NAMALWA (cell line): ENCODE measurements at places on chromosomes 3 and 15.

- DNase-seq: no peak
Measured at GRCh38 chr15:87287156-87287555, 969.4 kb downstream of the NTRK3 start.

DNA sequence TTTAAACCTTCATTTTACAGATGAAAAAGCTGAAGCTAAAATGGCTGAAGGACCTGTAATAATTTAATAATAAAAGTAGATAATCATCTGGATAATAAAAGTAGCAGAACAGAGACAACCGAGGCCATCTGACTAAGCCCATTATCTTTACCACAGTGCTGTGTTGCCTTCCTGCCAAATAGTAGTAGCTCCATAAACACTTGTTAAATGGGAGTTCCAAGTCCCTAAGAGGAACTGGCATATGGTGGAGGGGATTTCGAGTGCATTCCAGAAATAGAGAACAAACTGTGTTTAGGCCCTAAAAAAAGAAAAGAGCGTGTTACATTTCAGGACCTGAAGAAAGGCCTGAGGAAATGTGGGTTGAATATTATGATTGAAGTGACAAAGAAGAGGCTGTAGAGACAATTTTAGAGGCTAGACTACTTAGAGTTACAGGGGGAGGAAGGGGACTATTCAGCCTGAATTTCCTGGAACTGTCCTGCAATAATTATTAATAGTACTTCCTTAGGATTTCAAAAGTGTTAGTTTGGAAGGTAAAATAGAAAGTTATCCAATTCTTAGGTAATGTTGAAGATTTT lies 424.3 kb downstream of the ROBO2 start:
- no peak for DNase-seq

GRCh38 chr3:145411605-145412004 lies 749.4 kb downstream of the PLOD2 start:
- no peak for DNase-seq

DNA sequence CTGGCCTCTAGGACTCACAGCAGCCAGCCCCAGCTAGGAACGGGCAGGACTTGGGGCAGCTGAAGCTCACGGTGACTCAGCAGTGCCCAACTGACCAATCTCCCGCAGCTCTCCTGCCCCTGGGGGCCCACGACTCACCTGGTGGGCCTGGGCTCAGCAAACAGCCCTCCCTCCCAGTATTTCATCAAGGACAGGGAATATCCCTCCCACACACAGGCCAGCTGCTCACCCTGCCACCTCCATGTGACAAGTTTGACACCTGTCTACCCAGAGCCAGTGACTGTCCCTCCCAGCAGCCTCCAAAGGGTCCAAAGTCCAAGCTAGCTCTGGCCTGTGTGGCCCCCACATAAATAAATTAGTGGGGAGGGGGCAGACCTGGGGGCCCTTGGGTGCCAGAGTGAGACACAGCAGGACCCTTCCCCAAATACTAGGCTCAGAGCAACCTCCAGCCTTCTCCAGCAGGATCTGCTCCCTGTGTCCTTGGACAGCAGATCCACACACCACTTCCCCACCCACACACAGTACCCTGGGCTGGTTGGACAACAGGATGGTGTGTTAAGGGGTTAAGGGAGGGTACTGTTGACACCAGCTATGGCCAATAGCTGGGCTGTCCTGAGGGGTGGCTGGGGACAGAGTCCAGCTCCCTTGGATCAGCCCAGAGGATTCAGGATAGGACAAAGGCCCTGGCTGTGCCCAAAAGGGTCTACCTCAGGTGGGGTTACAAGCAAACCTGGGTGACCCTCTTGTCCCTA lies 4.3 kb downstream of the GNAT1 start:
- DNase-seq: no peak

- no peak for DNase-seq
Measured at GRCh38 chr3:185734725-185735096, 90.1 kb downstream of the IGF2BP2 start.

DNA sequence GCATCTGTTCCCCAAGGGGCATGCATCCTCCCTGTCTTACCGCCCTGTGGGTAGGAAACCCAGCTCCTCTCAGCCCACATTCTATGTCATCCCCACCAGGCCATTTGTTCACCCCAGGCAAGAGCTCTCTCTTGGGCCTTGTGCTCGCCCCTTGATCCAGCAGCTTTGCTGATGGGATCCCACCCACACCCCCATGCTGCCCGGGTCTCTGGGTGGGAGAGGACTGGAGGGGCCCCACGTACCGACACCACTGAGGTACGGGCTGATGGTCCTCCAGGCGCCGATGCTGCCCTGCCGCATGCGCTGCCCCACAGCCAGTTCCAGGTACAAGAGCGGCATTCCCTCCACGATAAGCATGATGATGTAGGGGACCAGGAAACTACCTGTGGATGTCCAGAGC lies 14.5 kb downstream of the SLC6A20 start:
- no peak for DNase-seq

DNA sequence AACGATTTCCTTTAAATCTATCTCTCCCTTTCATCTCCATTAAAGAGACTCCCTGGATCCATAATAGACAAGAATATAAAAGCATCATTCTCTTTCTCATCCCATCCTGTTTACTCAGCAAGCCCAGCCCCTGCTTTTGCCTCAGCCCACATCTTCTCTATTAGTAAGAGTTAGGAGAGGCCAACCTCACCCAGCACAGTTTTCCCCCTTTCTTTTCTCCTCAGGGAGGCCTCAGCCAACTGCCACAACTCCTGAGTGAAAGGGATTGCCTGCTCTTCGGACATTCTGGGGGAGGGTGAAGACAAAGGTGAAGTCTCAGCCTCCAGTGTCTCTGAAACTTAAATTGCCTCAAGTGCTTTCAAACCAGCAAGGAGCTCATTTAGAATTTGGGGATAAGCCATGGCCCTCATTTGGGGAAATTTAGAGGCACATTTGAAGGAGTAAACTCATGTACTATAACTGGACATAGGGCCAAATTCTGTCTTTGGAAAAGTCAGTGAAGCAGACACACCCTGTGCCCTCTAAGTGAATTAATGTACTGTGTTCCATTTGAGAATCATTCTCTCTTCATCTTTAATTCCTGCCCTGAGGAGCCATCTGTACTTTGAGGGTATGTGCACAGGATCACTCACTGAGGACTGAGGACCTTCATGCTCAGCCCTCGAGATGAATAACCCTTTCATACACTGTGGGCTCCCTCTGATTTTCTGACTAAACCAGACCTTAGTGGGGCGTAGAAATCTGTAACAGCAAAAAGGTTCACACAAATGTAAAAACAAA lies 82.5 kb downstream of the SOX2 start:
- no peak for DNase-seq

DNA sequence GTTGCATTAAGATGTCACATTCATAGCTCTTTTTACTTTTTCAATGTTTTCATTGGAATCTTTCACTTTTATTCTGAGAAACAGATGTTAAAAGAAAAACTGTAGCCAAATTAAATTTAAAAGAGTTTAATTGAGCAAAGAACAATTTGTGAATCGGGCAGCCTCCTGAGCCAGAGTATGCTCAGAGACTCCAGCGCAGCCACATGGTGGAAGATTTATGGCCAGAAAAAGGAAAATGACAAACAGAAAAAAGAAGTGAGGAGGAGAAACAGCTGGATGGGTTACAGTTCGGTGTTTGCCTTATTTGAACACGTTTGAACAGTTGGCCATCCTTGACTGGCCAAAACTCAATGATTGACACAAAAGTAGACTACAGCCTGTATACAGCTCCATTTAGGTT lies 33.8 kb upstream of the RAB11A start:
- DNase-seq: no peak

GRCh38 chr3:148789146-148789545 lies 38.5 kb upstream of the CPB1 start:
- DNase-seq: no peak

GRCh38 chr3:122493296-122493695 lies 21.4 kb downstream of the KPNA1 start:
- no peak for DNase-seq

DNA sequence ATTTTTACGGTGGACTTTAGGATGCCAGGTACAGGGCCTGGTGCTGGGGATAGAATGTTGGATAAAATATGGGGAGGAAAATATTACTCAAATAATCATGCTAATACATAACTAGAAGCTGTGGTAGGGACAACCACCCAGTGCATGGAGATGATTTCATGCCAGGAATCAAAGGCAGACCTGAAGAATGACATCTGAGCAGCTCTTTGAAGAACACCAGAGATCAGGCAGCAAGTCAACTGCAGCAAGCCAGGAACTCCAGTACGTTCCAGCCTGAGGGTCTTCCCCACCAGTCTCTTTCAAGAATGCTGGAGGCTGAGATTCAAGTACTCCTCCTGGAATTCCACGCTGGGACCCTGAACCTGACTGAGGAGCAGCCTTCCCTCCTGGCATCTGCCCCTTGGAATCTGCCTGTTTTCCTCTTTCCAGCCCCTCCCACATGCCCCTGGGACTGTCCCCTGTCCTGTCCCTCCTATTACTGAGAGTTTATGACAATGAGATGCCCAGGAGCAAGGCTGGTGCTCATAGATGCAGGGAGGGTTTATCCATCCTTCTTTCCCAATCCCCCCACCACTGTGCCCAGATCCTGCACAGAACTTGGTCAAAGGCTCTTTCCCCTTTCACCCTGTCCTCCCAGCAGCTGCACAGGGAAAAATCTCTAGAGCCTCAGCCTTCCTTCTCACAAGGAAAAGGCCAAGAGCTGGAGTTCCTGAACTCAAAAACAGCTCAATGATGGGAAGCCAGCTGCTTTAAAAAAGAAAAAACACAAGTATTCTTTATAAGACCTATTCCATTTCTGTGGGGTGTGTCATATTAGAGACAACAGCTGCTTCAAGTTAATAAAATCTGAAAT lies 68.0 kb downstream of the PDZRN3 start:
- DNase-seq: no peak

DNA sequence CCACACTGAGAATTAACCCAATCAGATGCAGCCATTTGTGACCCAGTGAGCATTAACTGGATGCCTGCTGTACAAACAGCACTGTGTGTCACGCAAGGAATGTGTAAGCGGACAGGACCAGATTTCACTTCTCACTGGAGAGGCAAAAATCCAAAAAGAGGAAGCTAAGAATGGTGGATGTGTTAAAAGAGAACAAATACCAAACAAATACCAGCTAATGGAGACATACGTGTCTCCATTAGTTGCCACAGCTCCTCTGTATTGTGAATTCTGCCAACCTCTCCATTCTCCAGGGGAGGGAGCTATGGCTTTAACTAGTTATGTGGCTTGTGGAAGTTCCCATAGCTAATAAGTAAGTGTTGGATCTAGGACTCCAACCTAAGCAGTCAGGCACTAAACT lies 2.6 kb downstream of the LTF start:
- no peak for DNase-seq

DNA sequence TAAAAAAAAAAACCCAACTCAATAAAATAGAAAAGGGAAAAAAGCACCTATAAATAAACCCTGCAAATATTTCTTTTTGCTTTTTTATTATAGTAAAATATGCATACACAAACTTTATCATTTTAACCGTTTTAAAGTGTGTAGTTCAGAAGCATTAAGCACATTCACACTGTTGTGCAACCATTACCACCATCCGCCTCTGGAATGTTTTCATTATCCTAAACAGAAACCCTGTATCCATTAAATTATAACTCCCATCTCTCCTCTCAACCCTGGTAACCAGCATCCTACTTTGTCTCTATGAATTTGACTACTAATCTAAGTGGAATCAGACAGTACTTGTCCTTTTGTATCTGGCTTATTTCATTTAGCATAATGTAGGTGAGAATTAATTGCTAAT lies 15.0 kb downstream of the CDCP1 start:
- DNase-seq: no peak

- no peak for DNase-seq
Measured at GRCh38 chr15:98714922-98715321, 66.6 kb downstream of the IGF1R start.

DNA sequence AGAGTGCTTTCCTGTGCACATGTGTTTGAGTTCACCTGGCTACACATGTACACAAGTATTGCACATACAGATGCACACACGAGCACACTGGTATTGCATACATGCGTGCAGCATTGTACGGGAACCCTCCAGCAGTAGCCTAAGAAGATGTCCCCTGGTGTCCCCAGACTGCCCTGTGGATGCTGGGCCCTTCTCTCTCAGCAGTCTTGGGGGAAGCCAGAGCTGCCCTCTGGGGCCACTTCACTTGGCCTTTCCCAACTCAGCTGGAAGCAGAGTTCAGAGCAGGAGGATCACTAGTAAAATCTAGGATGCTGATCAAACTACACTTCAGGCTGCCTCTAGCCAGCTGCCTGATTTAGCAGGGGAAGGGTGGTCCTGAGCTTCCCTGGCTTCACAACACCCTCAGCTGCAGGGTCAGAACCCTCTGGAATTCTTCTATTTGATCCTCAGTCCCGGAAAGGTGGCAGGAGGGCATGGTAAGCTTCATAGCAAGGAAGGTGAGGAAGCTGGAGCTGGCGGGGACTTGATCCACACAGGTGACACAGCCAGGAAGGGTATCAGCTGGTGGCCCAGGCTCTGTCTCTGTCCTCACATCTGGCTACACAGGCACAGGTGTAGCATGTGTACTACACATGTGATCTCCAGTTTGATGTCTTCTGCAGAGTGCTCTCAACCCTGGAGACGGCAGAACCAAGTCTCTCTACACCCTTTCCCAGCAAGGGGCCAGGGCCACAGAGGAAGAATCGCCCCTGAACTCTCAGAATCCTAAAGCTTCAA lies 36.5 kb downstream of the KLF15 start:
- no peak for DNase-seq

GRCh38 chr3:149894205-149894604 lies 76.5 kb downstream of the PFN2 start:
- no peak for DNase-seq

DNA sequence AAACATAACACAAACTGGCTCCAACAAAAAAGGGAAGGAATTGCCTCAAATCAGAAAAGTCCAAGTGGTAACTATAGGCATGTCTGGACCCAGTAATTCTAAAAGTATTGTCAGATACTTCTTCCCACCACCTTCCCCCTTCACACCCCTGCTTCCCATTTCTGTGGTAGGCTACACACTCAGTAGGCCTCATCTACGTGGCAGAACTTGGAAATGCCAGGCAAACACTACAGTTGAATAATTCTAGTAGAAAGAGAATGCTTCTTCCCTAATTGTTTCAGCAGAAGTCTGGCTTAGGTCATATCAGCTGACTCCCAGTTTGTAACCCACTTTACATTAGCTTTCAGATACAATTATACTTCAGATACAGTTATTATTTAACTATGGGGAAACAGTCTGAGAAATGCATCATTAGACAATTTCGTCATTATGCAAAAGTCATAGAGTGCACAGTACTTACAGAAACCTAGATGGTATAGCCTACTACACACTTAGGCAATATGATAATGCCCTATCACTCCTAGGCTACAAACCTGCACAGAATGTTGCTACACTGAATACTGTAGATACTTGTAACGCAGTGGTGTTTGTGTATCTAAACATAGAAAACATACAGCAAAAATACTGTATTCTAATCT lies 6.4 kb downstream of the SETMAR start:
- no peak for DNase-seq
